ENCODE measurements at places on chromosomes 7 and 10. TPM values are rescaled to one million over a fixed set of nuclear protein-coding genes. Genes with fewer than 3 reads are reported as not detected.

RUFY2 gene
- 9.0 TPM for total RNA-seq

BRAF gene
- total RNA-seq, result 6.3 TPM

RAB19 gene
- total RNA-seq, result not detected

VAX1 gene
- total RNA-seq, result 1.2 TPM

AKR1C1 gene
- 467 TPM for total RNA-seq

PLCE1 gene
- total RNA-seq, result 8.8 TPM

SLC18A3 gene
- total RNA-seq, result not detected

ITPRID1 gene
- not detected for total RNA-seq

SLK gene
- 22.8 TPM for total RNA-seq

NRP1 gene
- total RNA-seq, result 59.9 TPM

ANLN gene
- total RNA-seq, result 63.6 TPM

CHST3 gene
- total RNA-seq, result 61.9 TPM

TMEM140 gene
- total RNA-seq, result 1.1 TPM

MRC1 gene
- 0.02 TPM for total RNA-seq

MOGAT3 gene
- not detected for total RNA-seq

SHLD2 gene
- 22.9 TPM for total RNA-seq

LDB3 gene
- total RNA-seq, result 0.16 TPM

STYXL1 gene
- 39.7 TPM for total RNA-seq

CRHR2 gene
- total RNA-seq, result 0.02 TPM

GRID2IP gene
- total RNA-seq, result not detected

CSGALNACT2 gene
- 11.7 TPM for total RNA-seq

LRGUK gene
- 0.37 TPM for total RNA-seq

MSMB gene
- not detected for total RNA-seq

PRPF18 gene
- 19.3 TPM for total RNA-seq

SUN3 gene
- not detected for total RNA-seq

GIMAP1 gene
- total RNA-seq, result not detected

NPVF gene
- not detected for total RNA-seq

ASB15 gene
- total RNA-seq, result not detected

LRRD1 gene
- total RNA-seq, result not detected

CELF2 gene
- total RNA-seq, result 0.02 TPM

PNLIP gene
- 0.28 TPM for total RNA-seq

SUMF2 gene
- total RNA-seq, result 125 TPM

MMD2 gene
- not detected for total RNA-seq

ACTA2 gene
- 21.9 TPM for total RNA-seq

SEMA3E gene
- total RNA-seq, result 1.8 TPM

CYP2C19 gene
- total RNA-seq, result not detected

ZNF25 gene
- total RNA-seq, result 1.7 TPM

EN2 gene
- total RNA-seq, result 0.83 TPM

KEL gene
- 0.08 TPM for total RNA-seq

C10orf105 gene
- not detected for total RNA-seq

KCND2 gene
- total RNA-seq, result not detected

LIPM gene
- not detected for total RNA-seq

CREB5 gene
- total RNA-seq, result 5.0 TPM

LBX1 gene
- total RNA-seq, result not detected

TMEM270 gene
- 0.17 TPM for total RNA-seq

DPP6 gene
- total RNA-seq, result not detected

UCN3 gene
- total RNA-seq, result not detected

NEUROD6 gene
- total RNA-seq, result not detected

GPC2 gene
- 0.34 TPM for total RNA-seq

PRRT4 gene
- total RNA-seq, result 0.24 TPM

TAS2R38 gene
- not detected for total RNA-seq

GIMAP2 gene
- total RNA-seq, result not detected

SPDYE3 gene
- not detected for total RNA-seq

CALCR gene
- not detected for total RNA-seq

PNLIPRP2 gene
- total RNA-seq, result 0.06 TPM

TFR2 gene
- 2.5 TPM for total RNA-seq

CALN1 gene
- not detected for total RNA-seq

ANXA8L1 gene
- 122 TPM for total RNA-seq

ACTL6B gene
- not detected for total RNA-seq

NUTM2D gene
- 1.4 TPM for total RNA-seq
